SJSA1 (cell line): ENCODE measurements at places on chromosomes 12 and 14.

- peak; percentile 39 for DNase-seq
Measured at GRCh38 chr12:117587631-117588287, 226.3 kb upstream of the NOS1 start.

GRCh38 chr12:62681306-62681705 is 214.7 kb downstream of the MON2 start:
- no peak for DNase-seq

DNA sequence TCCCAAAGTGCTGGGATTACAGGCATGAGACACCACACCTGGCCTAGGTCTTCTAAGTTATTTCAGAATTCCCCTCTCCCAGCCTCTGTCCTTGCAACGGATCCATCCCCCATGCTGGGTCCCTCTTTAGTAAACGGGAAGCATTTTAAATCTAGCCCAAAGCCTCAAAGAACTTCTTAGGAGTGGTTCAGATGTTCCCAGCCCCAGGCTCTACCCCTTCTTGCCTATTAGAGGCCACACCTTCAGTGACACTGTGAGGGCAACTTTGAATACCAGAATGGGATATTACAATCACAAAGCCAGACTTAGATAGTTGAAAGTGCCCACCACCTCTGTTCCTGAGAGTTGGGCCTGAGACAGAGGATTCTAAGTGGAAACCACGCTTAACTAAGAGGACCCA is 18.1 kb upstream of the SPPL3 start:
- DNase-seq: no peak

DNA sequence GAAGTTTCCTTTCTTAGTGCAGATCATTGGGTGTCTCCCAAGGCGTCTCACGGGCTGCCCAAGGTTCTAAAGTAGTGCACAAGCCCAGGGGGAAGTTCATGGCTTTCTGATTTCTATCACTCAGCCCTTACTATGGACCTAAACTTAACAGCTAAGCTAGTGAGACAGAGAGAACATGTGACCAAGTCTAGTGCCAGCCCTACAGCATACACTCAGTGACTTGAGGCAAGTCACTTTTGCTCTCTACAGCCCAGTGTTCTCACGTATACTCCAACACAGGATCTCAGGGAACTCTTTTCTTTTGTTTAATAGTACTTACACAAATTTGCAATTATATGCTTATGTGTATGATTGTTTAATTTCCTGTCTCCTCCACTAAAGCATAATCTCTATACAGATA is 48.6 kb downstream of the NKX2-1 start:
- DNase-seq: no peak

- no peak for DNase-seq
Measured at GRCh38 chr12:54047160-54047963, 6.3 kb upstream of the HOXC4 start.

GRCh38 chr12:46558677-46559076 is 186.1 kb upstream of the SLC38A2 start:
- no peak for DNase-seq
